ENCODE measurements at places on chromosomes 11 and 22.

- DNase-seq, result no peak
Observed at GRCh38 chr22:30045901-30046715, 34.2 kb upstream of the HORMAD2 start.

DNA sequence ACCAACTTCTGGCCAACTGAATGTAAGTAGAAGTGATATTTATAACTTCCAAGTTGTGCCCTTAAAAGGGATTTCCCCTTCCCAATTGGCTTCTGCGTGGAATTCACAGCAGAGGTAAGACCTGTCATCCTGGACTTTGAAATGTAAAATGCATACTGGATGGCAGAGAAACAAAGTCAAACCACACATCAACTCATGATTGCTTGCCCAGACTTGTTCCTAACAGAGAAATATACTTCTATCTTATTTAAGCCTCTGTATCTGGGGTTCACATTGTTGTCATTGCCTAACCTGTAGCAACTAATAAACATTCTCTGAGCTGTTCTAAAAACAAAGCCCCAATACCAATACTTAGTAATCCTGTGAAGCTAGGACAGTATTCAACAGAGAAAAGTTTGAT, 6.2 kb downstream of the ME3 start:
- DNase-seq, result no peak

DNA sequence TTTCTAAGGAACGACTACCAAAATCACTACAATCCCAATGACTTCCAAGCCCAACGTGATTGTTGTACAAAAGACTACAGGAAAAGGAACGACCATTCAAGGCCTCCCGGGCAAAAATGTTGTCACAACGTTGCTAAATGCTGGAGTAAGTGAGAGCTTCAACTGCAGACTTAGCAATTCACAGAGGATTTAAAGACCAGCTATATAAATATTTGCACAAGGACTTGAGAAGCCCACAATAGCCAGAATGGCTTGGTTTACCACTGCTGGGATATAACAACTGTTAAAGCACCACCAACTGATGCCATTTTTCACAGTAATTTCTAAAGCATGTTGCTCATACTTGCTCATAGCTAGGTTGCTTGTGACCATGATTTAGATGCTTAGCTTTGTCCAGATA, 78.3 kb downstream of the EMSY start:
- DNase-seq, result no peak

DNA sequence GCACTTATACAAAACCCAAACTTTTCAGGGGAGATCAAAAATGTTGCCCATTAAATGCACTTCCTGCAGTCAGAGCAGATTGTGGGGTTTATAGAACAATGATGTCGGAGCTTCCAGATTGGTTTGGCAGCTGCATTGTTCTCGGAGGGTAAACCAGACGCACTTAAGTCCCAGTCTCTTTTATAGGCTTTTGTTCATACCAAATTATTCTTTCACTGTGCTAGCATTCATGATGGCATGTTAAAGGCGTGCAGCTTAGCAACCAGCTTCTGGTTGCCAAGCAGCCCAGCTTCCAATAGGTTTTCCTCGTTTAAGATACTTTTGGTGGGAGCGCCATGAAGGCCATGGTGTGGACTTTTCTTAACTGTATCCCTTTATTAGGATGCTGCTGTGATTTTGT, 40.9 kb downstream of the ZC3H12C start:
- no peak for DNase-seq

DNA sequence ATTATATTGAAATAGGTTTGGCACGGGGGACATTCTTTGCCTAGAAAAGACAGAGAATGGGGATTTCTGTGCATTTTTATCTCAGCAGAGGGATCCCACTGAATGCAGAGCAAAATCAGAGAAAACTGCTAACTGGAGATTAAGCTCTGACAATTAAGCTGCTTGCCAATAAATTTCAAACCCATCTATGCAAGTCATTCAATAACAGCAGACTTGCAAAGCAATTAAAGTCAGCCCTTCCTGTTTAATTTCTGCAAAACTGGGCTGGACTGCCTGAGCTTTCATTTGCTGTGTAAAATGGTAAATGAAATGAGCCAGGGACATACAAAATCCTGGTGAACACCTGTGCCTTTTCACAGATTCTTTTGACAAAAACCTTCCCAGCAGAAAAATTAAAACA, 1273.9 kb upstream of the CNTN5 start:
- DNase-seq, result no peak

GRCh38 chr22:48151641-48152040, 1389.2 kb downstream of the TBC1D22A start:
- no peak for DNase-seq

Data from T-helper 1 cell (primary cell).